ENCODE measurements at places on chromosomes 5 and 9. TPM values are rescaled to one million over a fixed set of nuclear protein-coding genes. Genes with fewer than 3 reads are reported as not detected.

MOB3B gene
- total RNA-seq: 19.3 TPM

TEX10 gene
- total RNA-seq: 10.2 TPM

SLC31A1 gene
- 26.1 TPM for total RNA-seq

RGS14 gene
- total RNA-seq: 46.3 TPM

IFNK gene
- not detected for total RNA-seq

CDH6 gene
- total RNA-seq: 75.9 TPM

NR6A1 gene
- 3.2 TPM for total RNA-seq

SLC36A2 gene
- 0.14 TPM for total RNA-seq

MORN5 gene
- total RNA-seq: 7.8 TPM

CRAT gene
- 83.8 TPM for total RNA-seq

ECPAS gene
- 74.5 TPM for total RNA-seq

TRAF2 gene
- 19.6 TPM for total RNA-seq

IRX2 gene
- total RNA-seq: 0.26 TPM

All from mucosa of gallbladder (tissue), 1 donor.